GM04504 (cell line): ENCODE measurements at places on chromosomes 2 and 18.
A peak's percentile ranks its signal among the peaks of the same experiment; 100 is the strongest.

- DNase-seq: no peak
These were observed 2.3 kb downstream of the IL18R1 start for GRCh38 chr2:102357937-102358336.

- DNase-seq: peak; percentile 73
These were observed 36.9 kb downstream of the RPL37A start for GRCh38 chr2:216535454-216535995.

DNA sequence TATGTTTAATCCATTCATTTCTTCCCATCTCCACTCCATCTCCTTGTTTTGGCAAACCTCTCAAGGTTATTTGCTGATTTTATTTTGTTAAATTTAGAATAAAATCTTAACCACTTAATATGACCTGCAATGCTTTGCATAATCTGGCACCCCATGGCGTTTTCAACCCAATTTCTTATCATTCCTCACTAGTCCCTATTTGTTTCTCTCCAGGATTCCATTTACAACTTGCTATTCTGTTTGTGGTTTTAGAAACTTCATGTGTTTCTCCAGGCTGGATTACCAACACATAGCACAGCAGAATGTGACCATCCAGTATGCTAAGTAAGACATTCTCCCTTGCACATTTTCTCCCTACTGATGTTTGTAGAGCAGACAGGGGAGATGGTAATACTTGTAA, 749.2 kb upstream of the FSHR start:
- no peak for DNase-seq

GRCh38 chr2:230053753-230054478, 14.8 kb downstream of the SLC16A14 start:
- no peak for DNase-seq

- no peak for DNase-seq
These were observed 682.7 kb upstream of the RAB6C start for GRCh38 chr2:129296806-129297205.

DNA sequence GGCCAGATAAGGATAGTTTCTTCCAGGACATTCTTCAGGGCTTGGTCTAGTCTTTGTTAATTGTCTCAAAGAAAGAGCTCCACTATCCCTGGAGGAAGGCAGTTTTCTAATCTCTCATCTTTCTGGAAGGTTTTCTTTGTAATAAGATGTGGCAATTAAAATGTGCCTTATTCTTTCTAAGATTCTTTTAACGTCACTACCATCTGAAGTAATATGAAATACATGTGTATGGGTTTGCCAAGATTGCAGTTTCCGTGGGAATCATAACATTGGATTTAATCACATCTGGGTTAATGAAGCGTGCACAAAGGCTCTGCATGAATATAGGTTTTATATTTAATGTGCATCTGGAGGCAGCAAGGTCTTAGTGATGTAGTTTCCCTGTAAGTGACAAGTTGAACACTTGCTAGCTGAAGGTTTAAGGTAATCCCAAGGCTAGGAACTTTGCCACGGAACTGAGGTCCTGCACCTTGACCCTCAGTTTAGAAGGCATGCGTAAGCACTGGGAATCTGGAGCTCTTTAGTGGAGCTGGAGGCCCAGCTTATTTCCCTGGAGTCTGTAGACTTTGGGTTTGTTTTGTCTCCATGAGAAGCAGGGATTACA, 25.7 kb downstream of the DIS3L2 start:
- DNase-seq: peak; percentile 28

DNA sequence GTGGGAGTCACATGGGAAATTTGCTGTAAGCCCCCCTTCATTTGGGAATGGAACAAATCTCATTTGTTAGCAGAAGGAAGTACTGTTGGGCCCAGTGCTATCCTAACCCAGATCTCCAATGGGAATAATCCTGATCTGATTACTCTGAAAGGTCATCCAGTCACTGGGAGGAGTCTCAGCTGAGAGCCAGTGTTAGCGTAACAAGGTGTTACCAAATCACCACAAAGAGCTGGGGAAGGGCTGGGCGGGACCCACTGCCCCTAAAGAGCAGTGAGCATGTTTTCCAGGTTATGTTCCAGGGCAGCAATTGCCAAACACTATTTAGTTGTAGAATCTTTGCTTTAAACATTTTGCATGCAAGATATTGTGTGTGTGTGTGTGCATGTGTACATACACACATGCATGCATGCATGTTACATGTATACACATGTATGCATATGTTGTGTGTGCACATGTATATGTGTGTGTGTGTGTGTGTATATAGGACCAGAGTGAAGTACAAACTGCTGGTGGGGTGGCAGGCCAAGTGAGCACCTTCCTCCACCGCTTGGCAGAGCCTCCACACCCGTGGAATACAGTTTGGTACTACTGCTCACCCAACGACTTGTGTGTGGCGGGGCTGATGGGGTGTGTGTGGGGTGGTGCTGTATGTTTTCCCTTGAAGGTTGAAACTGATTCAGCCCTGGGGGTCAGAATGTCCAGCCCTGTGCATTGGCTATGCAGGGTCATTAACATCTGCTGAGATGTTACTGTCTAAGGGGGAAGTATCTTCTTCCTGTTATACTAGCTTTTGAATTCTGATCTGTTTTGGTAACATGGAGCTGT, 15.2 kb downstream of the INPP5D start:
- no peak for DNase-seq

GRCh38 chr18:72261590-72261989, 282.6 kb downstream of the CBLN2 start:
- DNase-seq: no peak

- DNase-seq: no peak
These were observed 190.4 kb upstream of the CRIM1 start for GRCh38 chr2:36165132-36165531.

- no peak for DNase-seq
These were observed 84.6 kb downstream of the FAM210A start for GRCh38 chr18:13641551-13642439.

DNA sequence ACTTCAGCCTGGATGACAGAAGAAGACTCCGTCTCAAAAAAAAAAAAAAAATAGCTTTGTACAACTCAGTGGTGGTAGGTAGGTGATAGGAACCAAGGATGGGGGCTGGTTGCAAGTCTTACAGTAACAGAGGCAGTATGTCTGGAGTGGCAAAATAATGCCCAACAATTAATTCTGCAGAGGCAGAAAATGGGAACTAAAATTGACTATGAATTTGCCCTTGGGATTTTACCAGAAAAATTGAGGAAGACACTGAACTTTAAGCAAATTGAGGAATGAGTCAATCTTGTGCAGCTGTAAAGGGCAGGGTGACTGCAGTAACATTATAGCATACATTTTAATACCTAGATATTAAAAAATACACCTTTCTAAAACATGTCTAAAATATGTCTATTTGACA, 292.1 kb upstream of the FBXO11 start:
- no peak for DNase-seq

DNA sequence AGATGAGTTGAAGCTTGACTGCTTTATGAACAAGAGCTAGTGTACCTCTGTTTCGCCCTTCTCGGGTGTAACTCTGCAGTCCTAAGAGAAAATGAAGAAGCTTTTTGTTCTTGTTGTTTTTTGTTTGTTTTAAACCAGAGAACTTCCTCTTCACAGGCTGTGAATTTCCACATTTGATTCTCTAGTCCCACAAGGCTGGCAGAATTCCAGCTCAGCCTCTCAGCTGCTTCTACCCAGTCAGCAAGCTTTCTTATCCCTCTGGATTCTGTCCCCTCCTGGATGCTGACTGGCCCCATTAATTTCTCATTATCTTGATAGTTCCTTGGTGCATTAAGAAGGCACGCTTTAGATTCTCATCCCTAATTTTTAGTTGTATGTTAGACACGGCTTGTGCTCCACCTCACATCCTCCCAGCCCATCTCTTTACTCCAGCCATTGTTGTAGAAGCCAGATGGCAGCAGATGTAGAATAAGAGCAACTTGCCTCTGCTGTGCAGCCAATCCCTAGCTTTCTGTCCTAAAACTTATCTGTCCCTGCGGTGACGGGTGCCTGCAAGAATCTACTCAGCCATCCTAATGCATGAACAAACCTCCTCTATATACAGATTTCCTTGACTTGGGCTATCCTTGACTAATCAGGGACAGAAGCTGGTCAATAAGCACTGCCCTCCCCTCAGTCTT, 12.3 kb upstream of the RESP18 start:
- DNase-seq: no peak

GRCh38 chr2:178700136-178700535, 107.1 kb downstream of the TTN start:
- DNase-seq: no peak

DNA sequence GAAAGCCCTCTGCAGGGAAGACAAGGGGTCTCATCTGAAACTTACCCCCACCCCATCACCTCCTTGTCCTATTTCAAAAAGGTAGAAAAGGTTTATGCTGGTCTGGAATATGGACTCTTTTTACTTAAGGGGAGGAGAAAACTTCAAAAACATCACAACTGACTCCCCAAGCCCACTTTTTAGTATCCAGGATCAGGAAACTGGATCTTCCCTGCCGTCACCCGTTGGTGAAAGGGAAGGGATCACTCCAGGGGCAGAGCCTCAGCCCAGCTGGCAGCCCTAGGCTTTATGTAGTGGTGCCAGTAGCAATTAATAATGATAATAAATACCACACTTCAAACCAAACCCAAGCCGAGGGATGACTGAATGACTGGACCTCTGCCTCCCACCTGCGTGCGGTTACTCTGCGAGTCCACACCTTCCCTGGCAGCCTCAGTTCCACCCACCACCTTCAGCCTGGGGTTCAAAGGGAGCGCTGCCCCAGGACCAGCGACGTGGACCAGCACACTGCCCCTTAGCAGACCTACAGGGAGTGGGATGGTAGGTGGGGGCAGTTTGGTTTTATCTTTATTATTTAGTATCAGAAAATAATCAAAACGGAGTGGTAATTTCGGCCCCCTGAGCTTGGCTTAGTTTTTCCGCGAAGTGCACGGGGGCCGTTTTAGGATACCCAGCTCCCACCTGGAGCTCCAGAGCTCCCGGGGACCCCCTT, 4.9 kb upstream of the GATA6 start:
- no peak for DNase-seq

GRCh38 chr2:71675296-71675695, 221.9 kb downstream of the DYSF start:
- no peak for DNase-seq

- DNase-seq: no peak
These were observed 9.3 kb downstream of the MAPRE3 start for GRCh38 chr2:26979741-26980140.

- no peak for DNase-seq
These were observed 219.4 kb downstream of the HNMT start for GRCh38 chr2:138183705-138184104.

- DNase-seq: no peak
These were observed 213.6 kb downstream of the ATAD2B start for GRCh38 chr2:23713351-23713750.

GRCh38 chr2:164764996-164765395, 76.6 kb downstream of the COBLL1 start:
- no peak for DNase-seq

DNA sequence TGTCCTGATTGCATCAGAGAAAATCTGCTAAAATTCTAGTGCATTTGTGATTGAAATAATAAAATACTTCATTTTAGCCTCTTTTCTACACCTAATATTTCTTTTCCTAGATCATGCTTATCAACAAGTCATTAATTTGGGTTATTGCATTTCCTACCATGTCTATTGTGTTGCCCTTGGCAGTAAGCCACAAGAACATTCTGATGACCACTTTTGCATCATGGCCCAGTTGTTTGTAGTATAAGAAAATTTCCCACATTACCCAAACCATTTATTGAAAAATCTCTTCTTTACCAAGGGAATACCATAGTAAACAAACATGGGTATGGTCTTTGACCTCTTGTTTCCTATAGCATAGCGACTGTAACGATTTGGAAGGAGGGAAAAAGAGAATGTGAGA, 76.3 kb downstream of the R3HDM1 start:
- DNase-seq: no peak

DNA sequence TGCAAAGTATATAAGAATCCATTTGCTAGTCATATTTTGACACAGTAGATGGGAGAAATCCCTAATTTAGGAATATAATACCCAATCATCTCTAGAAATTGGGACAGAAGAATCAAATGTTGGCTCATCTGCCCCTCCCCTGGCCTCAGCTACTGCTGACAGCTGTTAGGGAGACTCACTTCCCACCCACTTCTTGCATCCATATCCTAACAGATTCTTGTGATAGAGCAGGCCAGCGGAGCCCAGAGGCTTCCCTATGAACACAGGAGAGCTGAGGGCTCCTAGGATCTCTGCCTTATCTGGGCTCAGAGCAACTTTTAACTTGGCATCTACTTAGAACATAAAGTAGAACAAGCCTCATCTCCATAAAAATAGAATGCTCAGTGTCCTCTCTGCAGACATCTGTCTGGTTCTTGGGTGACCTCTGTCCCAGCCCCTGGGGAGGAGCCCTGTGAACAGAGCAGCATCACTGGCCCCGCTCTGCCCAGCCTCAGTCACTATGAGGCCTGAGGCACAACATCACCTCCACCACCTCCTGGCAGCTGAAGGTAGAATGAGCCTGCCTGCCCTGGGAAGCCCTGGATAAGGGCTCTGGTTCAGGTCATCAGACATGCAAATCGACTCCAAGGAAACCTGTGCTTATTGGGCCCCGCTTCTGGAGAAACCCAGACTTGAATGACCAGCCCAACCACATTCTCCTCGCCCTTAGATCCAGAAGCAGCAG, 229.7 kb downstream of the ANKRD36B start:
- no peak for DNase-seq

- no peak for DNase-seq
These were observed 79.6 kb upstream of the KCNE4 start for GRCh38 chr2:222972420-222972819.

- no peak for DNase-seq
These were observed 21.8 kb upstream of the KCNJ13 start for GRCh38 chr2:232798187-232798586.

DNA sequence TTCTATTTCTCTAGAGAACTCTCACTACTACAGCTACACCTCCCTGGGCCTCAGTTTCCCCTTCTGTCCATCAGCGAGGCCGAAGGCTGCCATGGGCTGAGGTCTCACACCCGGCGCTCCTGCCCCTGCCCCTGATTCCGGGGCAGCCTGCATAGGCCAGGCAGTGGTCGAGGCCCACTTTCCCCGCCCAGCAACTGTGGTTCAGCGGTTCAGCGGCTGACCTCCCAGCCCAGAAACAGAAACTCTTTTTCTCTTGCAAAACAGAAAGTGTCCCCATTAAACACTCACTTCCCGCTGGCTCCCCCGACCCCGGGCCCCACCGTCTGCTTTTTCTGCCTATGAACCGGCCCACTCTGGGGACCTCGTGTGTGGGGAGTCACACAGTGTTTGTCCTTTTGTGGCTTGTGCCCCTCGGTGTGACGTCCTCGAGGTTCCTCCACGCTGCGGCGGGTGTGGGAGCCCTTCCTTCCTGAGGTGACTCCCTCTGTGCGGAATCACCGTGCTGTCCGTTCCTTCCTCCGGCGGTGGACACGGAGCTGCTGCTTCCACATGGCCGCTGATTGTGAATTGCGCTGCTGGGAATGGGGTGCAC, 16.0 kb downstream of the PDCD1 start:
- no peak for DNase-seq

- DNase-seq: no peak
These were observed 176.0 kb upstream of the NDUFV2 start for GRCh38 chr18:8926464-8926863.

GRCh38 chr2:53021828-53022227, 745.8 kb upstream of the CHAC2 start:
- DNase-seq: no peak
